SK-N-SH (cell line): ENCODE measurements at places on chromosomes 6 and 20. TPM values are rescaled to one million over a fixed set of nuclear protein-coding genes. Genes with fewer than 3 reads are reported as not detected.

- H3K4me1 ChIP-seq, result no peaks in the 10 kb centered on the region
- no peak for DNase-seq
- H3K36me3 ChIP-seq, result no peaks in the 10 kb centered on the region
- H3K27ac ChIP-seq, result no peak overlapping the region
- no peak overlapping the region for H3K4me3 ChIP-seq
- H3K27me3 ChIP-seq, result no peaks in the 10 kb centered on the region
These were observed 343.0 kb downstream of the QKI start for GRCh38 chr6:163757520-163757919.

DNA sequence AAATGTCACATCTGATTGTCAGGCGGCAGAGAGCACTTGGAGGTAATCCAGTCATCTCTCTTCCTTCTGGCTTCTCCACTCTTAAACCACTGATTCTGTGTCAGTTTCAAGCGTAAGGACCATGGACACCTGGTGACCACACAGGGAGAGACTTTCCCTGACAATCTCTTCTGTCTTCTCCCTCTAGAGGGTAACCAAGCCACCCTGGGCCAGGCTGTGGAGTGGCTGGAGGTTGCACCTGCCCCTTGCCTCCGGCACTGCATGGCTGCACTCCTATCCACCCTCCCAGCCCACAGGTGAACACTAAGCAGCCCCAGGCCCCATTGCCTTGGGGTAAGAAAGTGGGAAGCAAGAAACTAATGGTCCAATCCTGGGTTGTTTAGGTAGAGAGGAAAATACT lies 78.7 kb downstream of the BFSP1 start:
- DNase-seq, result no peak
- H3K36me3 ChIP-seq, result no peaks in the 10 kb centered on the region
- no peak overlapping the region for H3K4me3 ChIP-seq
- H3K4me1 ChIP-seq, result no peaks in the 10 kb centered on the region
- H3K27ac ChIP-seq, result no peak overlapping the region

GRCh38 chr6:76382201-76382600 lies 309.7 kb upstream of the IMPG1 start:
- no peaks in the 10 kb centered on the region for H3K27me3 ChIP-seq
- no peaks in the 10 kb centered on the region for H3K4me1 ChIP-seq
- H3K27ac ChIP-seq, result no peak overlapping the region

The NOTCH4 gene
- polyA plus RNA-seq, result 2.5 and 2.8 TPM in 2 replicates
